ENCODE measurements at places on chromosomes 2 and 18.

GRCh38 chr2:116511426-116511825 lies 1303.1 kb upstream of the DDX18 start:
- no peak for DNase-seq

GRCh38 chr2:237429753-237430152 lies 15.8 kb upstream of the COL6A3 start:
- no peak for DNase-seq

DNA sequence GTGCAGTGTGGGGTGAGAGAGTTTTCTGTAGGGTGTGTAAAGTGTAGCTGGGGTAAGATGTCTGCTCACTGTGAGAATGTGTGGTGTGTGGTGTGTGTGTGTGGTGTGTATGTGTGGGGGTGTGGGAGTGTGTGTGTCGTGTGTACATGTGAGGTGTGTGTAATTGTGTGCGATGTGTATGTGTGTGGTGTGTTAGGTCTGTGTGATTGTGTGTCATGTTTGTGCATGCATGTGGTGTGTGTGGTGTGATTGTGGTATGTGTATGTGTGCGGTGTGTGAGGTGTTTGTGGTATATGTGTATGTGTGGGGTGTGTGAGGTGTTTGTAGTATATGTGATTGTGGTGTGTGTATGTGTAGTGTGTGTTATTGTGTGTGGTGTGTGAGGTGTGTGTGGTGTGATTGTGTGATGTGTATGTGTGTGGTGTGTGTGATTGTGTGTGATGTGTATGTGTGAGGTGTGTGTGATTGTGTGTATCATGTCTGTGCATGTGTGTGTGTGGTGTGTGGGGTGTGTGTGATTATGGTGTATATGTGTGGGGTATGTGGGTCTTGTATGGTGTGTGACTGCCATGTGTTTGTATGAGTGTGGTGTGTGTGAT lies 241.7 kb upstream of the HDAC4 start:
- no peak for DNase-seq

DNA sequence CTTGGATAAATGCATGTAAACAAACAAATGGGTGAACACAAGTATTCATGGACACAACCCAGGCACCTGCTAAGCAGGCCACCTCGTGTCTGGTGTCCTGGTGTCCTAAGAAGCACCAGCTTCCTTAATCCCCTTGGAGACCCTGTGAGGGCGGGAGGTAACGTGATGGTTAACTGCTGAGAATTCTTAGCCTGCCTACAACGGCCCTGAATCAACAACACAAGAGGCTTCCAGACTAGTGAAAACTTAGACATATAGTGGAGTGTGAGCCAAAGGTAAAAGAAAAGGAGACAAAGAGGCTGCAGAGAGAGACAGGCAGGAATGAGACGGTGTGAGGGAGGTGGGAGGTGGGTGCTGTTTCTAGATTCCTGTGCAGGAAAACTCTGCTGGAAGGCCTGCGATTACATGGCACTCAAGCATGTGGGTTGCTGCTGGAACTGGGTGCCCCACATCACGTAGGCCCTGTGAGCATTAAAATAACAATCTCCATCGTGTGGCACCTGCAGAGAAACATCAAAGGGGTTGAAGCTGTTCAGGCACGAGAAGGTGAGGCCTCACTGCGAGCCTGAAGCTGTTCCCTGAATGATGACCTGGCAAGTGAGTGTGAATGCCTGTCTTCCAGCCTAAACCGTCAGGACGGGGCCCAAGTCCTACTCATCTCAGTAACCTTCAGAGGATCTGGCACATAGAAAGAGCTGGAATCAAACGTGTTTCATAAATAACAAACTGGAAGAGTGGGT lies 64.2 kb downstream of the RPL37A start:
- DNase-seq: no peak

- DNase-seq: no peak
Observed at GRCh38 chr18:35810520-35810919, 162.0 kb upstream of the RMP24 start.

- no peak for DNase-seq
Observed at GRCh38 chr2:100833331-100833730, 13.4 kb downstream of the NPAS2 start.

DNA sequence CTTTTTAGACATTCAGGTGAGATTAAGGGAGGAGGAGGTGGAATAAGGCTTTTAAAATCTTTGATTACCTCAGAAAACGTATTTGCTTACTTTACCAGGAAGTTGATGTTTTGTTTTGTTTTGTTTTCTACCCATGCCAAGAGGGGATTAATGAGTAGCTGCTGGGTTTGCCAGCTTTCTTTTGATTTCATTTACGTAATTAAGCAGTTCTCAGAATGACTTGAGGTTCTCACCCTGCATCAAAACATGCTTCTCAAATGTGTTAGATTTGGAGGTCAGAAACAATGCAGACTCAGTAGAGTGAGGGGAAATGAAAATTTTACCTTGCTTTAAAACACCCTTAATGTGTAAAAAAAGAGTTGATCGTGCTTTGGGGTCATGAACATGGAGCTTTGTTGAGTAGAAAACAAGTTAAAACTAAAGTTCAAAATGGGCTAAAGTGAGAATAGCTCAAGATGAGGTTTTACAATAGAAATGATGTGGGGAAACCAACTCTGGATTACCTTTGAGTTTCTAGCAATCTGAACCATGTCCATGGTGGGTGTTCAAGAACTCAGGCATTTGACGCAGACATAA lies 217.1 kb upstream of the EPAS1 start:
- no peak for DNase-seq

- peak; percentile 59 for DNase-seq
Observed at GRCh38 chr2:20313659-20314058, 37.0 kb downstream of the PUM2 start.

- DNase-seq: no peak
Observed at GRCh38 chr2:226658555-226658954, 141.1 kb downstream of the IRS1 start.

- no peak for DNase-seq
Observed at GRCh38 chr2:33570681-33571080, 28.4 kb downstream of the FAM98A start.

GRCh38 chr2:629961-630360 lies 47.2 kb downstream of the TMEM18 start:
- DNase-seq: no peak

DNA sequence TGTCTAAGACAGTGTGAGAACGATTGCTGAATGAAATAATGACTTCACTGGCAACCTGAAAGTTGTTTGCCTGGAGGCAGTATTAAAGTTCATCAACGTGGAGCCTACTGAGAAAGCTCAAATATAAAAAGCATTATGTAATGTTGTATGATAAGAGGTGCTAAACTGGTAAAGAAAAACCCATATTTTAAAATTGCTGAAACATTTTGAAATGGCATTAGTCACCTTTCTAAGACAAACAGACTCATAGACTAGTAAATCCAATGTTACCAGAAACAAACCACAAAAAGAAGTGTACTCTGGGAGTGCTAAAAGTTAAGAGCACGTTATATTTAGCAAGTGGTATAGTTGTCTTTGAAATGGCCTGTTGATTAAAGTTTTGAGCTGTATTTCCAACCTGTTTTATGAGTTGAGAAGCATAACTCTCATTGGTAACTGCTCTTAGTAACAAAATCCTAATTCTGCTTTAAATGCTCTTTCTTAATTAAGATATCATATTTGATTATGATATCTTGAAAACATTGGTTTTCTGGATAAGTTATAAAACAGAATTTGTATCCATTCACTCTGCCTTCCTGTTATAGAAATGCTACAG lies 62.7 kb downstream of the CYP1B1 start:
- peak; percentile 86 for DNase-seq

All from iris pigment epithelial cell (primary cell).